ENCODE measurements at places on chromosomes 12 and 14.

DNA sequence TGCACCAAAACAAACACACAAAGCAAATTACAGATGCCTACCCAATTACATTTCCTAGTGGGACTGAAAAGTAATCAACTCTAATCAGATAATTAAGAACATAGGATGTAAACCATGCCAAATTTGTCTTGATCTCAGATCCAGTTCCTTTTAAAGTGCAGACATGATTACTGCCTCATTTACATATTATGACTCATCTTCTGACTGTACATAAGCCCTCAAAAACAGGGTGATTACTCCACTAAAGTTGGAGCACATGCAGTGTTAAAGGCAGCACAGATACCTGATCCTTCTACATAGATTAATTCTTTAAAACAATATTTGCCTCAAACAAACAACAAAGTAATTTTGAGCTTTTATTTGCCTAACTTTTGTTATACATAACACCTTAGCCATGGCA is 337.2 kb downstream of the RPS29 start:
- no peak for DNase-seq

DNA sequence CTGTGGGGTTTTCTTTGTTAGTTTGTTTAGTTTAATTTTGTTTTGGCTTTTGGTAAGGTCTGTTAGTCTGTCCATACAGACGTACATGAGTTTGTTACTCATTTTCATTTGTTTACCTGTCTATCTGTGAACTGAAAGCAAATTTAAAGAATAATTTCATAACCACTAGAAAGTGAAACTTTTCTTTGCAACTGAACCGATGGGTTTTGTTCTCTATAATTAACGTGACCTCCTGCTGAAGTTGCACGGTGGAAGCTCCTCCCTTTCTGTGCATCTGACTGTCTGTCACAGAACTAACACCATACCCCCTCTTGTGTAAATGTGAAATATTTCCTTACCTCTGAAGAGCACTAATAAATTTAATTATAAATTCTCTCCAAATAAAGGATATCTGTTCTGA is 595.5 kb downstream of the GALC start:
- DNase-seq: no peak

- no peak for DNase-seq
These were observed 2.8 kb downstream of the MED21 start for GRCh38 chr12:27025116-27025515.

DNA sequence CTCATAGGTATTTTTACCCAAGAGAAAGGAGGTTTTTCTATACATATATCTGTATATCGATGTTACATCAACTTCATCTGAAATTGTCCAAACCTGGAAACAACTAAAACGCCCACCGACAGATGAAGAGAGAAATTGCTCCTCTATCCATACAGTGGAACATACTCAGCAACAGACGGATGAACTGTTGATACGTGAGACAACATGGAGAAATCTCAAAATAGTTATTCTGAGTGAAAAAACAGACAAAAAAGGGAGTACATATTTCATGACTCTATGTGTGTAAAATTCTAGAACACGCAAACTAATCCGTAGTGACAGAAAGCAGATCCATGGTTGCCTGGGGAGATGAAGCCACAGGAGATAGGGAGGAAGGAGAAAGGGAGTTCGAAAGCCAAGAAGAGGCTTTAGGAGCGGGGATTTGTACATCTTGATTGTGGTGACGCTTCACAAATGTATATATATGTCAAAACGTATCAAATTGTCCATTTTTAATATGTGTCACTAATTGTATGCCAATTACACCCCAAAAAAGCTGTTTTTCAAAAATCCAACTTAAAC is 37.6 kb upstream of the C14orf180 start:
- no peak for DNase-seq

GRCh38 chr14:56064513-56064912 is 53.7 kb upstream of the PELI2 start:
- no peak for DNase-seq

DNA sequence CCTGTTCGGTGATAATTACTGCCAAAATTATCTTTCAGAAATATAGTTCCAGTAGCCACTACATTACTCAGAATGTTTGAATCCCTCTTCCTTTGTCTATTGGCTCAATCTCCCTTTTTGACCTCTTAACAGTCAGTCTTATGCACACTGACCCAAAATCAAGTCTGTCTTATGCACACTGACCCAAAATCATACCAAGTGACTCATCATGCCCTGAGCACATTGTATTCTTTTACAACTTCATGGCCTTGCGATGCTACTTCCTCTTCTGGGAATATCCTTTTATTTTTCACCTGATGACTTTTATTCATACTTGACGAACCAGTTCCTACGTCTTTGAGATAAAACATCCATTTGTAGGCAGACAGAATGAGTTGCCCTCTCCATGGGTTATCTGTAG is 182.3 kb downstream of the NPAS3 start:
- no peak for DNase-seq

DNA sequence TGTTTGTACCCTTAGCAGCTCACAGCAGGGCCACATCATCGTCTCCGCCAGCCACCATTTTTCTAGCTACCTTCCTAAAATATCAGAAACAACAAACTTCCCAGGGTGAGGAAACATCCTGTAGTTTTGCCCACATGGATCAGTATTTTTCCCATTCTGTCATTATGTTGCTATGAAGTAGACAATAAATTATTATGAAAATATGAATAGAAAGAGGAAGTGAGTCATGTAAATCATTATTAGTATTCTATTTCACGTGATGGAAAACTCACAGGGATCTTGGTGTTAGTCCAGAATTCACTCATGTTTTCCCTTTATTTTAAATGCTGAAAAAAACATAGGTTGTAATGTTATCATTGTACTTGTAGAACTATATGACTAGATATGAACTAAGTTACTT is 319.4 kb downstream of the SYT1 start:
- no peak for DNase-seq

DNA sequence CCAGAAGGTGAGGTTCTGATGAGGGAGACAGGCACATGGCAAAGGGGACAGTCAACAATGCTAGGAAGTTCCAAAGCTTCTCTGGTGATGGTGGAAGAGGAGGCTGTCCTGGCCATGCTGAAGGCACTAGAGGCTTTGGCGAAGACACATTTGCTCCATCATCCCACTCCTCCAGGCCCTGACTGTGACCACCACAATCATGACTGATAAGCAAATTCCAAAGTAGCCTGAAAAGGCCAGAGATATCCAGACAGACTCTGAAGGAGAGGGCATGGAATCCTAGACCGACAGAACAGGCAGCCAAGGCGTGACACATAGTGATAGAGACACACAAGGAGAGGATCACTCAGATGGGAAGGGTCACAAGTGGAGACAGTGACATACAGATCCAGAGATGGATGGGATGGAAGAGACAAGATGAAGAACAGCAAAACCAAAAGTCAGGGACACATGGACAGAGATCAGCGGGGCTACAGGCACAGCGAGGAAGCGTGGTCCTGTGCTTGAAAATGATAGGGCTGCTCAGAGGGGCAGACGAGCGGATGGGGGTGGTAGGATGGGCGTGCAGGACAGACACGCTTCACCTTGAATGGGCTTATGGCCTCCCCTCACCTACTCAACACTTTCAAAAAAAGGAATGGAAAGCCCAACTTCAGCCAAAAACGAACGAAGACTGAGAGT is 1.3 kb downstream of the ZFHX2 start:
- no peak for DNase-seq

DNA sequence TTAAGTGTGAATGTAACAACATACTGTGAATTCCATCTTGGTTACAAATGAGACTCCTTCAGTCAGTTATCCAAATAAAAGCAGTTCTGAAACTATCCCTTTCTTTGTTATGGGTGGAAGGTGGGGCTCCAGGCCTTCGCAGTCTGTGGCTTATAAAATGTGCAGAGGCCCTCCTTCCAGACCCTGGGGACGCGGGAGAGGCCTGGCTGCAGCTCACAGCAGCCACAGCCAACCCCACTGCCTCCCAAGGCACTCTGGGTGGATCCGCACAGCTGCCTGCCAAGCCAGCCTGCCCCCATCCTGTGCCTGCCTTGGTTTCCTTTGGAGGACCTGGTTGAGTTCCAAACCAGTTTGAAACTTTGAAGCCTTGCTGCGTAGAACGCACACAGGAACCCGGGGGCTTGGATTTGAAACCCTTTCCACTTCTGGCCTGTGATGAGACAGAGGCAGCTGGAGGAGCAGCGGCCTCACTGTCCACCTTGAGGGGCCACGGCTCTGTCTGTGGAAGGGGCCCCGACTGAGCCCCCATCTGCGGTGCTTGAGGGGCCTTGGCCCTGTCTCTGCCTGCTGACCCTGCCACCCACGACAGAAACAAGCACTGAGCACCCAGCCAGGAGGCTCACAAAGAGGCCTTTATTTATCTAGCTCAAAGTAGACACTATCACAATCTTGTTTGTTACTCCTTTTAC is 30.4 kb downstream of the CCNK start:
- DNase-seq: no peak

DNA sequence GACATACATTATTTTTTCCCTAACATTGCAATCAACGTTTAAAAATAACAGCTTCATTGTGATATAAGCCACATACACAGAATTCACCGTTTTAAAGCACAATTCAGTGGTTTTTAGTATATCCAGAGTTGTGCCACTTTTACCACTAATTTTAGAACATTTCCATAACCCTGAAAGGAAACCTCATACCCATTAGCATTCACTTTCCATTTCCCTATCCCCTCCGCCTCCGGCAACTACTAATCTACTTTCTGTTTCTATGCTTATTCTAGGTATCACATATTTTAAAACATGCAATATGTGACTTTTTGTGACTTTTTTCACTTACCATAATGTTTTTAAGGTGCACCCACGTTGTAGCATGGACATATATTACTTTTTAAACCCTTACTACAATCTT is 55.6 kb upstream of the ISM2 start:
- no peak for DNase-seq

DNA sequence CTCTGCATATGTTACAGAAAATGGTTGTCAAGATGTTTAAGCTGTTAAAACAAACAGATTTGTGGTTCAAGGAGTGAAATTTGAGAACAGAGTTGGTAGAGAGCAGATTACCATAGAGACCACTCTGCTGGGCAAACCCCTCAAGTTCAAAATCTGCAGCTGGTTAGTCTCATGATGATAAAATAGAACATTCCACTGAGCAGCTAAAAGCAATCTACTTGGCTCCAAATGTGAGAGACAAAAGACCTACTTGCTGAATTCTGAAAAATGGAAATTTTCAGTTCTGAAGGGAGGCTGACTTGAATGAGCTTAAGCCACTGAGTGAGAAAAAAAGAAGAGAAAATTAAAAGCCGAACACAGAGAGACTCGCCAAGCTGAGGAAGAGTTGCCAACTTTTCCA is 519.3 kb downstream of the NOVA1 start:
- no peak for DNase-seq

DNA sequence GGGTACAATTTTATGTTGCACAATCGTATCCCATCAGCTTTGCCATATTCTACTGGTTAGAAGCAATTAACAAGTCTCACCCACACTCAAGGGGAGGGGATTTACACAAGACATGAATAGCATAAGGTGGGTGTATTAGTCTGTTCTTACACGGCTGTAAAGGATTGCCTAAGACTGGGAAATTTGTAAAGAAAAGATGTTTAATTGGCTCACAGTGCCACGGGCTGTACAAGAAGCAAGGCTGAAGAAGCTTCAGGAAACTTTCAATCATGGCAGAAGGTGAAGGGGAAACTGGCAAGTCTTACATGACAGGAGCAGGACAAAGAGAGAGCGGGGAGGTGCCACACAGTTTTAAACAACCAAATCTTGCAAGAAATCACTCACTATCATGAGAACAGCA is 231.8 kb upstream of the AMIGO2 start:
- no peak for DNase-seq

DNA sequence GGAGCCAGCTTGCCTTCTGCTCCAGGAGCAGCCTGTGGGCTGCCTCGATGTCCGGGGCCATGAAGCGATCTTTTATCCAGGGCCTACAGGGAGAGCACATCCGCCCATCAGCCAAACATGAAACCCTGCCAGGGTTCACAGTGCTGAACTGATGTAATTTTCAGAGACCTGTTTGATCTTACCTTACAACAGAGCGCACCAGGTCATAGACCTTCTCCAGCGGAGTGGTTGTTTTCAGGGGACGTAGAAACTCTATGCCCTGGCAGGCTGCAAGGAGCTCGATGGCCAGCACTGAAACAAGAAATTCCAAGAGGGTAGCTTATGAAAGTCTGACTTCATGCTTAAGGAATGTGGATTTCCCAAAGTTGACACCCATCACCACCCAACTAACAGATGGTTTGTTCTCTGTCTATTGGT is 19.7 kb downstream of the HAL start:
- DNase-seq: no peak

GRCh38 chr12:67496581-67496980 is 152.0 kb upstream of the DYRK2 start:
- DNase-seq: no peak

GRCh38 chr14:90599748-90600507 is 203.1 kb downstream of the CALM1 start:
- peak; percentile 25 for DNase-seq

DNA sequence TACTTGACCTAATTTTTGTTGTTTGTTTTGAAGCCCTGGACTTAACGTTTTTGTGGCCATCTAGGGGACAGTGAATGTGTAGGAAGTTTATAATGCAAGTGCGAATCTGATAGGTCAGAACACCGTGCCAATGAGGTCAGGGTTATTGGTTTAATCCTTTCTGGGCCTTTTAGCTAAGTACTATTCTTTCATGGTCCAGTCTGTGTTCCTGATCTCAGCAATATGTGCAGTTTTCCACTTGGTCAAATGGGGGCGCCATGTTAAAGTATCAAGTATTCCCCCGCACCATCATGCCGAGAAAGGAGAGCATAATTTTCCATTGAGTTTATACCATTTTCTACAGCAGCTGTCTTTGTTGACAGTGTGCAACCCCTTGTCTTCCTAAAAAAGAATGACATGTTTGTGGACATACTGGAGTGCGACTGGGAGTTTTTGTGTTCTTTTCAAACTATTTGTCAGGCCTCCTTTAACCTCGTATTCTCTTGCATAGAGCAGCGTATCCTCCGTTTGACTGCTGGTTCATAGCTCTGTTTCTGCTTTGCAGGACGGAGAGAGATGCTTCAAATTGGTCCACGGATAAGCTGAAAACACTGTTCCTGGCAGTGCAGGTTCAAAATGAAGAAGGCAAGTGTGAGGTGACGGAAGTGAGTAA is 1.3 kb downstream of the AHSA1 start:
- DNase-seq: peak; percentile 90

DNA sequence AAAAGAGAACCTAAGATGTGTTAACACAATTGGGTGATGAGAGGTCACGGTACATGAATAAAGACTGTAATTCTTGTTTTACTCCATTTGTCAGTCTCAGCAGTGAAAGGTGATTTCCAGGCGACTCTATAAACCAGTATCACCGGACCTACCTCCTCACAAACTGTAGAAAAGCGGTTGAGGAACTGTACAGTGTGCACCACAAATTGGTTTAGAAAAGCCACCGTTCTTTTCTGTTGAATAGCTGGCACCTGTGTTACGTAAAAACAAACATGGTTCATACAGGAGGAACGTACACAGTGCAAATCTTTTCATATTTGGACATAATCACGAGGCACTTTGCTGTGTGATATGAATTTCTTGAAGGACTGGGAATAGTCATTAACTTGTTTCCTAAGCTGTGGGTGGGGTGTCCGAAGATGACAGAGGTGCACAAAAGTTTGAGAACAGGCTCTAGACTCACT is 663 bp downstream of the WASHC3 start:
- DNase-seq: peak; percentile 12

GRCh38 chr14:101875727-101876554 is 88.4 kb upstream of the DYNC1H1 start:
- DNase-seq: no peak

Data from mucosa of descending colon (tissue), 3 donors.